ENCODE measurements at places on chromosomes 7 and 10. TPM values are rescaled to one million over a fixed set of nuclear protein-coding genes. Genes with fewer than 3 reads are reported as not detected.

- DNase-seq, result no peak
Measured at GRCh38 chr10:128130051-128130450, 3.8 kb upstream of the MKI67 start.

Gene ADO
- 15.3 TPM for total RNA-seq

DNA sequence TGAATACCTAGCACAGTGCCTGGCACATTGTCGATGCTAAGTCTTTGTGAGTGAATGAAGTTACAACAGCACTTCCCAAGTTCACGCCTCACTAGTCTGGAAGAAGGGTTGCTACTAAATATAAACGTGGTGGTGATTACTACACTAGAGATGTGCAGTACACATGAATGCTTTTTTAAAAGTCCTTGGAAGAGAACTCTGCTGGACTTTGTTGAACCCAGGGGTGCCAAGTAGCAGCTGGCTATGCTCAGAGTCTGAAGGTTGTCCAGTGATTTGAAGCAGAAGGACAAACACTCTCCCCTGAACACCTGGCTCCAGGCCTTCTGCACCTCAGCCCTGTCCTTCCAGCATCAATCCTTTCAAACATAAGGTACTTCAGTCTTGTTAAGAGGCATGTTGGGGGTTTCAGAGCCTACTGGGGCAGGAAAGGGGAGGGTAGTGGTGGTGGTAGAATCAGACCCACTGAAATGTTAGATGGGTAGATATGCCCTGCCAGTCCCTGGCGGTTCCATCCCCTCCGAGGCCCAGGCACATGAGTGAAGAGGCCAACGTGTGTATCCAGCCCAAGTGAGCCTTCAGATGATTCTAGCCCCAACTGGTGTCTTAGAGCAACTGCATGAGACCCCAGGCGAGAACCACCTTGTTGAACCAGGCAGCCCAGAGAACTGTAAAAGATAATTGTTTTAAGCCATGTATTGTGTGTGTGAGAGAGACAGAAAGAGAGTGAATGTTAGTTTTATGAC, 94.4 kb downstream of the TAX1BP1 start:
- no peak for DNase-seq

Gene TMEM273
- total RNA-seq, result 20.0 TPM
